Astrocyte (in vitro differentiated cells and primary cell): ENCODE measurements at places on chromosomes 3 and 15. TPM values are rescaled to one million over a fixed set of nuclear protein-coding genes. Genes with fewer than 3 reads are reported as not detected.

PLSCR2 gene
- not detected in 2 replicates for total RNA-seq

DNA sequence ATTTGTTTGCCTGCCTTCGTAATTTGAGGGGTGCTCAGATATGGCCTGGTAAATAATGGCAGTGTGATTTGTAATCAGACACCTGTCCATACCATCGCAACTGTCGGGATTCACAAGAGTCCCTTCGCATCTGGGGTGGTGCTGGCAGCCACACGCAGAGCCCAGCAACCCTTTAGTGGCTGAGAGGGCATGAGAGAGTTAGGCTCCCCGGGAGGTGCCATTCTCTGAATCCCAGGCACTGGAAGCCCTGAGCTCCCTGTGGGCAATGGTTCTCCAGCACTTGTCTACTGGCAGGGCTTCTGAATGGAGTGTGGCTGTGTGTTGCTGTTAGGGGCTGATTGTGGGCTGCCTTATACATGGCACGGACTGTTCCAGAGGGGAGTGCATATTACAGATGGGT lies 230.1 kb downstream of the EBLN2 start:
- H3K27ac ChIP-seq = no peak overlapping the region
- H3K27me3 ChIP-seq = peaks cover 4% of the 10 kb centered on the region
- no peaks in the 10 kb centered on the region for H3K36me3 ChIP-seq
- H3K4me3 ChIP-seq = no peak overlapping the region
- H3K4me1 ChIP-seq = no peaks in the 10 kb centered on the region
- DNase-seq = no peak

DNA sequence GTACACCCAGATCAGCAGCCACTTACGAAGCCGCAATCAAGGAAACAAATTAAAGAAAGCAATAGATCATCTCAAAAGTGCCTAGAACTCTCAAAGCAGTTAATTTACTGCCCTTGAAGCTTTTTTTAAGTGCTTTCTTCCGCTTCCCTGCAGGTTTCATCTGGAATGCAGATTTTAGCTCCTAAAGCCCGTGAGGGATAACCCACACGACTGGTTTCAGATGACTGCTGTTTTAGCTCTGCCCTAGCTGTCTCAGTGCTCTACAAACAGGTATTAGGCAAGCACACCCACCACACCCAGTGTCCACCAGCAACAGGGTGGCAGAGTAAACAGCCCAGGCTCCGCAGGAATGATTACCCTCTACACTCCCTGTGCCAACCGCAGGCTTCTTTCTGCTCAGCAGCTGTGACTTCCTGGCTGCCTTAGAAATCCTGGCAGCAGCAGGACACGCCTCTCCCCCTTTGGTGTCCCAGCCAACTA lies 126.0 kb downstream of the FMN1 start:
- DNase-seq = peak; percentile 23
- H3K27me3 ChIP-seq = no peaks in the 10 kb centered on the region
- H3K4me3 ChIP-seq = no peak overlapping the region
- H3K36me3 ChIP-seq = no peaks in the 10 kb centered on the region

DNA sequence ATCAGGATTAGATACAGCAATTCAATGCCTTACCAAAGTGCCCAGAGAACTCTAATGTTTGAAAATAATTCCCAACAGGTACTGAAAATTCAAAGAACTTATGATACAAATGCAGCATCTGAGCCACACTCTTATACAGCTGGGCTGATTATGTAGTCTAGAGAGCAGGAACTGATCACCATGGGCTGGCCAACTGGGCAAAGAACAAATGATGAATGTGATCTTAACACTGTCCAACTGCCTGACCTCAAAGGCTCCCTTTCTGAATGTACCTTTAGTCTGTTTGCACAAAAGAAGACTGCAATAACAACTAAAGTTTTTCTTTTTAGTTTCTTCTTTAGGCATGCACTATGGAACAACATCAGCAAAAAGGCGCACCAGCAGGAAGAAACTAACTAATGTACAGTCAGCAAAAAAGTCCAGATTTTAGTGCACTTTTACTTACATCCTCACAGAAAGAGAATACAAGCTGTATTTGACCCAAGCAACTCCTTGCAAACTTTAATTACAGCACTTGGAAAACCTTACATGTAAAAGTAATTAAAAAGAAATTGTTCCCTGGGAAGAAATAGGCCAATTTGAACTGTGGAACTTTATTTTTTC lies 1095.1 kb downstream of the IGSF11 start:
- no peaks in the 10 kb centered on the region for H3K4me1 ChIP-seq
- H3K4me3 ChIP-seq = no peak overlapping the region
- H3K36me3 ChIP-seq = no peaks in the 10 kb centered on the region
- no peaks in the 10 kb centered on the region for H3K27me3 ChIP-seq

GRCh38 chr3:38421679-38422336 lies 31.9 kb upstream of the ACVR2B start:
- no peaks in the 10 kb centered on the region for H3K4me1 ChIP-seq
- no peak overlapping the region for H3K4me3 ChIP-seq

DNA sequence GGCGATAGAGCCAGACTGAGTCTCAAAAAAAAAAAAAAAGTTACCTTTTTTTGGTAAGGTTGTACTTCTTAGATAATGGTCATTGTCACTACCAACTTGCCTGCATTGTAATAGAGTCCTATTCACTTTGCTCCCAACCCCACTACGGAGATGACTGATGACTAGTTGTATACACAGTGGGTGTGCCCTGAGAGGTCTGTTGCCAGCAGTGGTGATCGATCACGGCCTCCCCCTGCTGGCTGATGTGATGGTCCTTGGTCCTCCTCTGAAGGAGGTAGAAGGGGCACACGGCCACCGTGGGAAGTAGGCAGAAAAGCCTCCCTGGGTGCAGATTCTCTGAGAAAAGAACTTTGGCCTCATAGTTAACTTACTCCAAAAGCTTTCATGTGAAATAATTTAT lies 10.7 kb downstream of the GCNT3 start:
- H3K4me3 ChIP-seq = no peak overlapping the region
- peak; percentile 18 for DNase-seq
- H3K27ac ChIP-seq = no peak overlapping the region
- H3K36me3 ChIP-seq = no peaks in the 10 kb centered on the region
- peaks cover 16% of the 10 kb centered on the region for H3K27me3 ChIP-seq
